GM23248 (cell line): ENCODE measurements at places on chromosomes 3 and 15. TPM values are rescaled to one million over a fixed set of nuclear protein-coding genes. Genes with fewer than 3 reads are reported as not detected.
A peak's percentile ranks its signal among the peaks of the same experiment; 100 is the strongest.

DNA sequence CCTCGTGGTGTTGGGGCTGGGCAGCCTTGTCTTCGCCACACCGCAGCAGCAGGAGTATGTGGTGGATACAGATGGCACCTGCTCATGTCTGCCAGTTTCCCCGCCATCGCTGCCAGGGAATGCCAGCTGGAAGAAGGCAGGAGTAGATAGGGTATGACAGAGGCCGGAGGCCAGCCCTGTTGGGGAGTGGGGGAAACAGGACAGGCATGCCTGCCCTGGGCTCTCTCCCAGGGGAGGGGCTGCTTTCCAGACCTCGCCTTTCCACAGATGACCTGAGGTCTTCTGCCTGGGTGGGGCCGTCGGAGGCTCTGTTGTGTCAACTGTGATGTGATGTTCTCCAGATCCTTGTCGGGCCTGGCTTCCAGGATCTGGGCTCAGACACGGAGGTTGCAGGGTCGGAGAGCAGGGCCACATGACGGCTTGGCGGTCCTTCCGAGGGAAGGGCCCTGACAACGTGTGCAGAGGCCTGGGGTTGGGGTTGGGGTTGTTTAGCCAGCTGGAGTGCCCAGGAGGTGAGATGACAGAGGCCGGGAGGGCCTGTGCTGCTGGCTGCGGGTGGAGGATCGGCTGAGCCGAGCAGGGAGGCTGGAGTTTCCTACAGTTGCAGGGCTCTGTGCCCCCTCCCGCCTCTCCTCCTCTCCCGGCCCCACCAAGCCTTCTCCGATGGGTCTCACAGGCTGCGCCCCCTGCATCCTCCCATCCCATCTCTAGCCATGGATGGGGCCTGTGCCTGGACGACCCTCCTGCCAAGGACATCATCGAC, 102.0 kb downstream of the TBC1D2B start:
- no peaks in the 10 kb centered on the region for H3K27me3 ChIP-seq
- no peak for DNase-seq
- H3K4me1 ChIP-seq, result peaks cover 9% of the 10 kb centered on the region
- H3K27ac ChIP-seq, result no peak overlapping the region
- H3K4me3 ChIP-seq, result no peak overlapping the region
- H3K36me3 ChIP-seq, result no peaks in the 10 kb centered on the region

DNA sequence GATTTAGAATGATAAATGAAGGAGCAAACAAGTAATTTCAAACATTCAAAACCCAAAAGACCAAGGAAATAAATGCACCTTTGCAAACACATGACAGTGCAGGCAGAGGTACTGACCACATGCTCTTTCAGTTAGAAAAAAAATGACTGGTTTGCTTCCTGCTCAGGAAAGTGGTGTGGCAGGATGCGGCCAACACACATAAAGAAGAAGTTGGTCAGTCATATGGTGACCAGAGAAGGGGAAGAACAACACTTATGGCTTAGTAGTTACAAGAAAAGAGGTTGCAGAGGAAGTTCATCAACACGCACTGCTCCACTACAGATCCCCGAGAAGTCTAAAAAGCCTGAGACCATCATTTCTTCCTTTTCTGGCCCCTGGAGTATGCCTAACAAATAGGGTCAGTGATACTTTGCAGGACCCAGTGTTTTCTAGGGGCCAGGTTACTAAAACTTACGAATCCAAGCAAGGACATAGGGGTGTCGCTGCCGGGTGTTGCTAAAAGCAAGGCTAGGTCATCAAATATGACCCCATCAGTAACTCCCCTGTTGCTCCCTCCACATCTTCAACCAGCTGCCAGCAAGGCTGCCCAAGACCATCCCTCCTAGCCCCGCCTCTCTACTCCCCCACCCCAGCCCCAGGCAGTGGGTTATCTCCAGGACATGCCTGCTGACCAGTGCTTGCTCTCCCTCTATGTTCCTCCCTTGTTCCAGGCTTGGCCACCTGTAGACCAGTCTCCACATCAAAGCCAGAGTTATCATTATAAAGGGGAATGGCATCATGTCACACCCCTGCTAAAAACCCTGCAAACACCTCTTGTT, 11.2 kb downstream of the ATP8B4 start:
- no peak for DNase-seq
- no peaks in the 10 kb centered on the region for H3K27me3 ChIP-seq
- no peak overlapping the region for H3K27ac ChIP-seq

GRCh38 chr15:55031727-55032126, 165.0 kb downstream of the RSL24D1 start:
- no peak overlapping the region for H3K4me3 ChIP-seq
- no peaks in the 10 kb centered on the region for H3K27me3 ChIP-seq
- no peaks in the 10 kb centered on the region for H3K4me1 ChIP-seq
- no peak for DNase-seq

DNA sequence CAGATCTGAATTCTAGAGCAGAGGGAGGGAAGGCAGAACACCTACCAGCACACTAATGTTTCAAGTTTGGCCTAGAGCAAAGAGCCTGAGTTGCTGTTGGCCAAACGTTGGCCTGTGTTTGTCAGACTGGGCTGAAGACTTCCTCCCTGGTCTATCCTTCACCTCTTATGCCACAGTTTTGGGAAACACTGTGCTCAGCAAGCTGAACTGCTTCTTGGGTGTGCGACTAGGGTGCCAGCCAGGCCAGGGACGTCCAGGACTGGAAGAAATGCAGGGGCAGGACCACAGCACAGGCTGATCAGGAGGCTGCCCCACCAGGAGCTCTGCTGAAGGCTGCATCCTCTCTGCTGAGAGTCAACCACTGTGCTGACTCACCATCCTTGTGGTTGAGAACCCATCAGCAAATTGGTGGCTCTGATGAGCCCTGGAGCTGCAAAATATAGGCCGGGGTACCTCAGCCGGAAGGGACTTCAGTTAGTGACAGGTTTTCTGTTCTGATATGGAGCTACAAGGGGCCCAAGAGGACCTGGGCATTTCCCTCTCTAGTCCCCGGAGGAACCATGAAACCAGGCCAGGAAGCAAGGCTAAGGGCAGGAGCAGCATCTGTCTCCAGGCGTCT, 131.6 kb upstream of the RASGRP1 start:
- H3K27ac ChIP-seq, result no peak overlapping the region
- no peaks in the 10 kb centered on the region for H3K27me3 ChIP-seq
- no peaks in the 10 kb centered on the region for H3K36me3 ChIP-seq
- 0 out of 2 replicates have a peak, but pooled peaks cover 6% of the 10 kb centered on the region for H3K4me1 ChIP-seq
- H3K4me3 ChIP-seq, result no peak overlapping the region

GRCh38 chr3:29384640-29385039, 103.8 kb downstream of the RBMS3 start:
- peak overlapping the region; percentile 22 for H3K4me3 ChIP-seq
- peak overlapping the region; percentile 48 for H3K27ac ChIP-seq
- H3K4me1 ChIP-seq, result peaks cover 45% of the 10 kb centered on the region
- peaks cover 12% of the 10 kb centered on the region; the same call in 1 of the 2 replicates for H3K36me3 ChIP-seq
- H3K27me3 ChIP-seq, result no peaks in the 10 kb centered on the region
- DNase-seq, result peak; percentile 83

DNA sequence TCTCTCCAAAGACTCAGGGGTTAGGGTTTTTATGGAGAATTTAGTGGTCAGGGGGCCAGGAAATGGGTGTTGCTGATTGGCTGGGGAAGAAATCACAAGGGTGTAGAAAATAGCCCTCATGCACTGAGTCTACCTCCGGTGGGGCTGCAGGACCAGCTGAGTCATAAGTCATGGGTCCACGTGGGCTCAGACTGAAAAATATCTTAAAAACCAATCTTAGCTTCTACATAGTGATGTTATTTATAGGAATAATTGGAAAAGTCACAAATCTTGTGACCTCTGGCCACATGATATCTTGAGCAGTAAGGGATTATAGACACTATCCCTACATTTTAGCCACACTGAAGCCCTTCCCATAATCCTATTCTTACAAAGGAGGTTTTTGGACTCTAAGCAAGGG, 224.0 kb downstream of the DPH6 start:
- H3K4me1 ChIP-seq, result no peaks in the 10 kb centered on the region
- DNase-seq, result no peak
- no peak overlapping the region for H3K4me3 ChIP-seq
- no peak overlapping the region for H3K27ac ChIP-seq
- no peaks in the 10 kb centered on the region for H3K36me3 ChIP-seq
- H3K27me3 ChIP-seq, result no peaks in the 10 kb centered on the region

- H3K27me3 ChIP-seq, result no peaks in the 10 kb centered on the region
- no peak overlapping the region for H3K4me3 ChIP-seq
- H3K4me1 ChIP-seq, result 0 out of 2 replicates have a peak, but pooled peaks cover under 1% of the 10 kb centered on the region
- H3K36me3 ChIP-seq, result peaks cover 7% of the 10 kb centered on the region; the same call in 1 of the 2 replicates
- H3K27ac ChIP-seq, result no peak overlapping the region
- no peak for DNase-seq
Observed at GRCh38 chr3:38130631-38131065, 6.3 kb downstream of the ACAA1 start.

DNA sequence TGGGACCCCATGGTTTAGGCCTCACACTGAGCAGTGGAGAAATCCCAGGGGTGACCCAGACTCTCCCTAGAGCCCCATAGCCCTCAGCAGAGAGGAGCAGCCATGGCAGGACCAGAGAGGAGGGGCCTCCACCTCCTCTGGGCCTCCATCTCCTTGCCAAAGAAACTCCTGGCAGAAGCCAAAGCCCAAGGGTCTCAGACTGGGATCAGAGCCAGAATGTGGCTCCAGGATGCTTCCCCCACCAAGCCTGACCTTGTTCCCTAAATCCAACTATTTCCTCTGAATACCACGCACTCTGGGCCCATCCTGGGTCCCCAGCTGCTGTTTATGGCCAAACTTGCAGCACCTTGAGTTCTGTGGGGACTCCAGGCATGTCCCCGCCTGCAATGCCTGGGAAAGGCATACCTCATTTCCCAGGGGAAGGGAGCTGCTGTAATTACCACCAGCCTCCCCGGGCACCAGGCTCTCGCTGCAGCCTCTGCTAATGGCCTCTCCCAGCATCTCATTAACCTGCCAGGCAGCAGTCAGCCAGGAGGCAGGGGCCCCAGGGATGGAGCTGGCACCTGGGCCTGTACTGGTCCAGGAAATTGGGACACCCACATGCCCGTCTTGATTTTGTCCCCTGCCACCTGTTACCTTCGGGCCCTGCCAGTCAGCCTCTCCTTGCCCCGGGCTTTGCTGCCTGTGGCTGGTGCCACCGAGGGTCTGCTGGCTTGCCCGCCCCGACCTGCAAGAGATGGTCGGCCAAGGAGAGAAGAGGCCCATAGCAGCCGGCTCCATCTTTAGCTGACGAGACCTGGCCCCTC, 4.6 kb downstream of the CCDC9B start:
- peaks cover 7% of the 10 kb centered on the region; the same call in 1 of the 2 replicates for H3K36me3 ChIP-seq
- no peaks in the 10 kb centered on the region for H3K27me3 ChIP-seq
- no peak for DNase-seq
- no peak overlapping the region for H3K27ac ChIP-seq
- H3K4me3 ChIP-seq, result no peak overlapping the region
- peaks cover 36% of the 10 kb centered on the region for H3K4me1 ChIP-seq

GRCh38 chr3:156689608-156690007, 15.2 kb downstream of the TIPARP start:
- H3K27ac ChIP-seq, result peak overlapping the region; percentile 94
- no peak for DNase-seq
- H3K4me3 ChIP-seq, result no peak overlapping the region
- peaks cover 98% of the 10 kb centered on the region for H3K4me1 ChIP-seq

Gene C3orf18
- total RNA-seq, result 17.4 and 36.8 TPM in 2 replicates

Gene FEZF2
- total RNA-seq, result not detected in 2 replicates

Gene SLC22A13
- 0.38 and 0.86 TPM in 2 replicates for total RNA-seq

Gene LRTM1
- not detected in 2 replicates for total RNA-seq

Gene MITF
- 0.38 and 0.86 TPM in 2 replicates for total RNA-seq

Gene LRRN1
- total RNA-seq, result not detected in 2 replicates

Gene OR5H6
- not detected in 2 replicates for total RNA-seq
